GM12864 (cell line): ENCODE measurements at places on chromosomes 3 and 15.

- DNase-seq, result no peak
These were observed 710.1 kb upstream of the CBLB start for GRCh38 chr3:106578911-106579310.

- peak; percentile 44 for DNase-seq
These were observed 21.4 kb upstream of the ZBED2 start for GRCh38 chr3:111616417-111617105.

DNA sequence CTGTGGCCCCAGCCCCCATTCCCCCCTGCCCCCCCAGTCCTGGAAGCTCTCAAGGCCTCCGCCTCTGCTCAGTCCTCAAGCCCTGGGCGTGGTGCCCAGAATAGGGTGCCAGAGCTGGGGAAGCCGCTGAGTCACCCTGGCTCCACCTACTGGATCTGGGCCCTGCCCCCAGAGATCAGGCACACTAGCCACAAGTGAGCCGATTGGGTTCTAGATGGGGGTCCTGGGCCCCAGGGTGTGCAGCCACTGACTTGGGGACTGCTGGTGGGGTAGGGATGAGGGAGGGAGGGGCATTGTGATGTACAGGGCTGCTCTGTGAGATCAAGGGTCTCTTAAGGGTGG is 5.7 kb downstream of the EIF4G1 start:
- no peak for DNase-seq

DNA sequence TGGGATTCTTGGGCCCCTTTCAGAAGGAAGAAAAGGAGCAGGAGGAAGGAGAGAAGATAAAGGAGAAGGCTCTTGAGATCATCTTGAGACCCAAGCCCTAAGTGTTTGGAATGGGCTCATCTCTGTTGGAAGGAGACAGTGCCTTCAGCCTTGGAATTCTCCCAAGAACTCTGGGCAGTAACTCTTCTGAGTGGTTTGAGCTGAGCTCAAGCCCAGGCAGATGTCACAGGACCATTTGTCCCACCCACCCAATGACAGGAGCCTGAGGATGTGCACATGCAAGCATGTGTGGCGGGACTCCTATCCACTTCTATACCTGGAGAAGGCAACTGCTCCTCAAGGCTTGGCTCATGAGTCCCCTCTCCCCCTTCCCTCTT is 14.6 kb upstream of the TMEM40 start:
- no peak for DNase-seq

- DNase-seq, result no peak
These were observed 220.9 kb upstream of the BHLHE40 start for GRCh38 chr3:4758249-4758860.

DNA sequence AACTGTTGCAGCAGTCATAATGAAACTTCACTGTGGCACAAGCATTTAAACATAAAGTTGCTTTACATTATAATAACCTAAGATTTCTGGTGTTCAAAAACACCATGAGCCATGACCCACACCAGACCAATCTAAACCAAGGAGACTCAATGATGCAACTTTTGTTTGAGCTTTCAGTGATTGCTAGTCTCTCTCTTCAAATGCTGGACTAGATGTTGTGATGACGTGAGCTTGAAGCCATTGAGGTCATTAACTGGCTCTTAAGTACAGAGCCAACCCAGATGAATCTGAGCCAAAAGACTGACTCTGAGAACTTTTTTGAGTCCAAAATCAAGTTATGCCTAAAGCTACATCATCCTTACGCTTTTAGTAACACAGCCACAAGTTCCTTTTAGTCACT is 36.5 kb downstream of the ATR start:
- no peak for DNase-seq

DNA sequence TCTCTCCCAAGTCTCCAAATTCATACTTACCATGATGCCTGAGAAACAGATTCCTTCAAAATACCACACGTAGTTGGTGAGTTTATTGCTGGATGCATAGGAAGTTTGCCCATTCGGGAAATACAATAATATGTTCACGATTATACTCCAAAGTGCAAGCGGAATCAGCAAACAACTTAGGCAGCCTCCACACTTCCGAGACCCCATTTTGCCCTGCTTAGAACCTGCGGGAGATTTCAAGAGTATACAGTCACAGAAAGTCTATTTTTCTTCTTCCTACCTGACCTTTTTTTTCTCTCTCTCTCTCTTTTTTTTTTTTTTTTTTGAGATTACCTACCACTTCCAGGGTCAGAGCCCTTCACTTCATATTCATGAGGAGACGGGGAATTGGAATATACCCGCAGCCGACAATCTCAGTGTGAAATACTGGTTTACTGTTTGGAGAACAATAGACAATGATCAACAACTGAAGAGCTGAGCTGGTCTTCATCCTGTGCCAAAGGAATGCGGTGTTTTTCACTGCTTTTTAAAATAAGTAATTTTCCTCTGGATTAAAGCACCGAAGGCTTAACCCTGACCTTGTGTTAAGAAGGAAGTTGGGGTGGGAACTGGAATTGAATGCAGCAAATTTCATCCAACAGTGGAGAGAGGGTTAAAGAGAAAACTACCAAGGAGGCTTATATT is at the start of gene TM4SF18:
TM4SF18 (minus strand) TSS at position 461 of the 684 bp plus-strand sequence; CDS start at position 207, 254 bp downstream.
- no peak for DNase-seq

DNA sequence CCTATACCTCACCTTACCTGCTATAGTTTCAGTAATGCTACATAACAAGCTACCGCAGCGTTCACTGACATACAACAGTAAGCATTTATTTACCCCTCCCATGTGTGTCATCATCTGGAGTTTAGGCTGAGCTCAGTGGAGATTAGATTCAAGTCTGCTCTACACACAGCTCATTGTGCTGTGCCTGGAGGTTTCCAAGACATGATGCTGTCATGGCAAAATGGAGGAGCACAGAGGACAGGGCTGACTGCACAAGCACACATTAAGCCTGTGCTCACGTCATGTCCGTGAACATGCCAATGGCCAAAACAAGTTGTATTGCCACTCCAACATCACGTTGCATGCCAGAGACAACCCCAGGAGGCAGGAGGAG is 333.8 kb upstream of the TRIM42 start:
- no peak for DNase-seq

- no peak for DNase-seq
These were observed 41.7 kb upstream of the GP5 start for GRCh38 chr3:194440756-194441155.

DNA sequence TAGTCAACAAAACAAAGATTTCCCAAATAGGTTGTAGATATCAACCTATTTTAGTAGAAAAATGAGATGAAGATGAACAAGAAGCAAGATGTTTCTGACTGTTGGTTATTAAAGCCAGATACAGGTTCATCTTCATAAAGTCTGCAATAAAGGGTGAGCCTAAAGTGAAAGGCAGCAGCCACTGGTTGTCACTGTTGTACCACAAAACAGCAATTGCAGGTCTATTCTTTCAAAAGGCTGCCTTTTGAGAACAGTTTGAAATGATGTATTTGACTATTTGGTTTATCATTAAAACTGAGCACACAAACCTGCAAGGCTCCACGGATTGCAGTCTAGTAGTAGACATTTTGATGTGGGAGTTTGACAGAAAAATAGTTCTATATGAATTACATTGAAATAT is 543.4 kb downstream of the GBE1 start:
- DNase-seq, result no peak

GRCh38 chr3:15171096-15171495 is 35.0 kb upstream of the CAPN7 start:
- peak; percentile 3 for DNase-seq

DNA sequence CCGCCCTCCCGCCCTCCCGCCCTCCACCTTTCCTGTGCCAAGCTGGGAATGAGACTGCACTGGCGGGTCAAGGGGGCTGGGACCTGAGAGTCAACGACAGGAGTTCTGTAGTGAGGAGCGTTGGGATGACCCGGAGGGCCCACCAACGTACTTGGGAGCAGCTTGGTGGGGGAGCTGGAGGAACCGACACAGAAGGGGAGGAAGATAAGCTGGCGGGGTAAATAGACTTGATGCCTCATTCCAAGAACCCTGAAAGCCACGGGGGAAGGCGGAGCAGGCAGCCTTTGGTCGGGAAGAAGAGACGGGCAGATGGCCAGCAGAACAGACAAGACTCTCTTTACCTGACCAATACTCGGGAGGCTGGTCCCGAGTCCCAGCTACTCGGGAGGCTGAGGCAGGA is 277 bp downstream of the FMN1 start:
- DNase-seq, result no peak

GRCh38 chr15:35693286-35693685 is 147.3 kb upstream of the DPH6 start:
- DNase-seq, result no peak

GRCh38 chr3:127172781-127173515 is 20.0 kb upstream of the PRR23E start:
- DNase-seq, result no peak

DNA sequence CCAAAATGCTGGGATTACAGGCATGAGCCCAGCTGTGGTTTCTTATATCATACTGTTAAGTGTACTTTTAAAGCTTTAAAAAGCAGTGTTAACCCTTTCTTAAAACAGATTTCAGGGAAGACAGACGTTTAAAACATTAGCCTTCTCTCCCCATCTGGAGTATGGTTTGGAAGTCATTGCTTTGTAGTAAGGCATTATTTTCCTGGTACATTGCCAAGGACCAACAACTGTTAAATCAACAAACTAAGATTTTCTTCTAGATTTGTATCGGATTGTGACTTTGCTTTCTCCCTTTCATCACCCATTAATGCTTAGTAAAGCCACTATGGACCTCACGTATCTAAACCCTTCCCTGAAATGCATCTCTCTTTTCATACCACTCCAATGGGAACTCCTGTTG is 50.5 kb downstream of the UBE2E1 start:
- DNase-seq, result no peak

GRCh38 chr3:71512000-71512399 is 71.5 kb downstream of the FOXP1 start:
- DNase-seq, result no peak

- DNase-seq, result no peak
These were observed 44.4 kb downstream of the MUC20 start for GRCh38 chr3:195764961-195765706.

DNA sequence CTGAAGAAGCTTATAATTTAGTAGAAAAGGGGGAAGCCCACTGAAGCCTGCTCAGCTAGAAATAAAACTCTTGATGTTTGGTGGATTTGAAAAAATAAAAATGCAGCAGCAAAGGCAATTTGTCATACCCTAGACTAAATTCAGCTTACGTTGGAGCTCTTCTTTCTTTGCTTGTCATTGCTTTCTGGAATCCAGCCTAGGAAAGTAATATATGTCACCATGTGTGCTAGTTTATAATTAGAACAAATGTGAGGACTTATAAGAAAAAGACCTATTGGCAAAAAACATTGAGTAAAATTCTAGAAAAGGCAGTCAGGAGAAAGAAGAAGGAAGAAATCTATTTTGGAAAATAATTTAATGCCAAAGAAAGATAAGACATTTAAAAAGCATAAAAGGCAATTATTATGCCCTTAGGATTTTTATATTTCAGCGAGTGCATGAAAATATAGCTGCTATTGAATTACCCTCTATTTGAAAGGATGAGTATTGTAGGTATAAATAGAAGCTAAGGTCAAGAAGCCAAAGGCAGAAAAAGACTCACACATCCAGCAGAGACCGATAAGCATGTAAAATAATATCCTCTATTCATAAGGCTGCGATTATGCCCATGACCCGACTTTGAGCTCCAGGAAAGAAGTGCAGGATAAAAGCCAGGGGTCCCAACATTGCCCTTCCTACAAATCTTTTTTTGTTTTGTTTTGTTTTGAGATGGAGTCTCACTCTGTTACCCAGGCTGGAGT is 10.6 kb upstream of the BTBD1 start:
- DNase-seq, result no peak

DNA sequence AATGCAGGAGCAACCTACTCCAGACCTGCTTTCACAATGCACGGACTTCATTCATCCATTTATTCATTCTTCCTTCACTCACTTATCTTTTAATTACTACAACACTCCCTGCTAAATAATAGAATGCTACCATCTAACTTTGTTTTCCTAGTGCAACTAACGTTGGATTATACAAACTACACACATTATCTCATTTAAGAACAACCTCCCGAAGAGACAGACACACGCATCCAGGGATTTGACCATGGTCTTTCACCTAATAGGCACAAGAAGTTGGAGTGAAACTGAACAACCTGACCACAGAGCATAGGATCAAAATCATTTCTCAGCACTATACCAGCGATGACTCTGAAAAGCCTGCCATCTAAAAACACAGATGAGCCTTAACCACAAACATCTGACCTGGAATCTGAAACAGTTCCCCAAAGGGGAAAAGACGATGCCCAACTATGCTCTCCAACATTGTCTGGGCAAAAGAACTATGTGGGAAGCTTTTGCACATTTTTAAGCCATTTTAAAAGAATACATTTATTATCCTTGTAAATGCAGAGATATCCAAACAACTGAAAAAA is 21.0 kb downstream of the ZNF385D start:
- no peak for DNase-seq

GRCh38 chr3:127700406-127700805 is 27.7 kb downstream of the ABTB1 start:
- DNase-seq, result no peak

DNA sequence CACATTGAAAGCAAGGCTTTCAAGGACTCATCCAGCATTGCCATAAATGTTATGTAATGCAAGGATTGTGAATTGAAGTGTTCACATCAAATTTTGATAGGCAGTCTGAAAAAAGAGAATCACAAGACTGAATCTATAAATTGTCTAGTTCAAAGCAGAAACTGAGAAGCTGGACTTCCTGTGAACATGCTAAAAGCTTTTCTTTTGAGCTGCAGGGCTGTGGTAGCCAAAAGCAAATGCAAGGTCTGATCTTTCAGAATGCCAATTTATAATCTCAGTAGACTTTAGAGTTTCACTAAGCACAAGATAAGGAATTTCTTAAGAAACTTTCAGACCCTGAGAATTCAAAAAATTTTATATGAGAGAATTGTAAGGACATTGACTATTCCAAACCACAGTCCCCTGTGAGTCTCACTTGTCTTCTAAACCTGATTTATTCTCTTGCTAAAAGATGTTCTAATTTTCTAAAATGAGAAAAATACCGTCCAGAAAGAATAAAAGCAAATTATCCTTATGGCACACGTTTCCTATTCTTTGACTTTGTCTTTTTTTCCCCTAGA is 1700.3 kb downstream of the OTOL1 start:
- no peak for DNase-seq

DNA sequence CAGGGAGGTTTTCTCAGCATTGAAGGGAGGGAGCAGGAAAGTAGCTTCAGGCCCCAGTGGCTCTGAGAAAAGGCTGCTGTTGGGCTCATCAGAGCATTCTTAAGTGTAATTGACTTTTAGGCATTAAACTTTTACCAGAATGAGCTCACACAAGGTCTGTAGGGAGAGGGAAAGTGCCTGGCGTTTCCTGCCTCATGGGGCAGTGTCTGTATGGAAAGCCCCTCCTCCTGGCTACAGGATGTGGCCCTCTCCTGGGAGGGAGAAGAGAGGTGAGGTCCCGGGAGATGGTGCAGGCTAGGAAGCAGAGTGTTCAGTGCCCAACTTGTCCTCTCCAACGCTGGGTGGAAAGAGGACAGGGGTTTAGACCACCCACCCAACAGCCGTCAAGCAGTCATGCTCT is 21.3 kb upstream of the SCN10A start:
- DNase-seq, result no peak

- DNase-seq, result no peak
These were observed 1.1 kb downstream of the STAC start for GRCh38 chr3:36381311-36381956.

GRCh38 chr3:182248349-182248880 is 536.7 kb downstream of the SOX2 start:
- DNase-seq, result no peak
